Activated CD8-positive, alpha-beta memory T cell treated with anti-CD3 and anti-CD28 coated beads, Interleukin-2, amount 50 U/mL, for 4 hours (primary cell): ENCODE measurements at places on chromosomes 4 and X.

GRCh38 chr4:89868999-89869589, 25.6 kb upstream of the MMRN1 start:
- DNase-seq = no peak

DNA sequence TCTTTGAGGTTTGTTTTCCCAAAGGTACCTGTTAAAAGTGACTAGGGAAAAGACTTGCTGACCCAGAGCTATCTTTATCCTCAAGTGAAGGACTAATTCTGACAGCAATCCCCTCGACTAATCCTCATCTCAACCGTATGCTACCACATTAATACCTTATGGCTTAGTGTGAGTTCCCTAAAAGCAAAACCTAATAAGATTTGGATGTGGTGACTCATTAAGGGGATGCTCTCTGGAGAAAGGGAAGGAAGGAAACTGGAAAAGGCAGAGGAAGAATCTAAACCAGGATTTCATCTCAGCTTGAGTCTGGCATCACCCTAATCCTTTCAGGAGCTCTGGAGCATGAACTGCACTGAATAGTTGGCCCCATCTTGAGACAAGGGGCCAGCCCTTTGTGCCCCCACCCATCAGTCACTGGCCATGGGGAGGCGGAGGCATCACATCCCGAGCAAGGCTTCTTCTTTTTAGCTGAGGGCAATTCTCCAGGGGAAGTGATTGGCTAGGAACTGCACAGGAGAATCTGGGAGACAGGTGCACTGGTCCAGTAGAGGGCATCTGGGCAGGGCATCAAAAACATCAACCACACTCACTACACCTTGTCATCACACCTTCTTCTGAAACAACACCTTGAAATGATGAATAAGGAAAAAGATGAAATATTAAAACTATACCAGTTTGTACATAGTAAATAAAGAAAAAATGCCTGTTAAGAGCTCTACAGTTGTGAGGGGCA, 6.9 kb upstream of the BBS7 start:
- no peak for DNase-seq

- no peak for DNase-seq
Observed at GRCh38 chr4:134201216-134202161, at the start of gene PABPC4L. Gene PABPC4L, minus strand, starts transcription at chr4:134201789. Its CDS starts 770 bp downstream, at chr4:134201019.

- DNase-seq = no peak
Observed at GRCh38 chr4:137806420-137806819, 274.1 kb upstream of the PCDH18 start.

GRCh38 chrX:51024106-51024696, 113.7 kb downstream of the BMP15 start:
- no peak for DNase-seq

DNA sequence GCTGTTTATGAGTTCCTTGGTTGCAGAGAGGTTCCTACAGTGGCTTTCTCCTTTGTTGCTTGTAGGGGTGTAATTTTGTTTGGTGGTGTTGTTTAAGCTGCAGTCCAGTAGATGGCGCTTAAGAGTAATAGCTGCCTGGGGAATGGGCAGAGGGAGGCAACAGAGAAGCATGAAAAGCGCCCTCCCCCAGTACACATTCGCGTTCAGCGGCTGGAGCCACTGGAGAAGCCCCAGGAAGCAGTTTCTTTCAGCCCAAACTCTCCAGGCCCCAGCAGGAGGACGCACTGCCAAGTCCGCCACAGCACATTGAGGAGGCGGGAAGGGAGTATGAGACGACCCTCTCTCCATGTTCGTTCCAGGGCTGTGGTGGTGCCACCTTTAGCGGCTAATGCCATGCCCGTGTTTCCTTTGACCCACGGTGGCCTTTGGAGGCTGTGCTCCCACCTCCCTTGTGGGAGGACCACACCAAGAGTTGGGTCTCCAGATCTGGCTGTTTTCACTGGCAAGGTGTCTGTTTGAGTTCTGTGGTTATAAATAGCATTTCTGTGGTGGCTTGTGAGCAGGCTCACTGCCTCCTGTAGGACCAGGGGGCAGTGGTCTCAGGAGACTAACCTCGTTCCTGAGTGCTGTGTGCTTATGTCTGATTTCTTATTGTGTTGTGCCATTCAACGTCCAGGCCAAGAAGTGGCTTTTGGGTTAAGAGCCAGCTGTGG, 252.3 kb downstream of the ARHGAP10 start:
- DNase-seq = no peak

DNA sequence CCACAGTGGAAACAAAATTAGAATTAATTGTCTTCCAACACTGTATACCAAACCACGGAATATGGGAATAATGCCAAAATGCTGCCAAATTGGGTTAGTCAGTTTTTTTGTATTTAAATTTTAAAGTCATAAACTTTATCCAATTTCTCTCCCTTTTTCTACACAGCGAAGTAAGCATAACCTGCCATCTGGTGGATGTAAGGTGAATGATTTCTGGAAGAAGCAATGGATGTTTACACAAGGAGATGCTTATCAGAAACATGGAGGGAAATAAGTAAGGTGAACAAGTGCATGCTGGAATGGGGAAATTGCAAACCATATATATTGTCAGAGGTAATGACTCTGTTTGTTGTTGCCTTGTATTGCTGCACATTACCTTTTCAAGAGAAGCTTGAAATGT, 691.9 kb downstream of the TECRL start:
- no peak for DNase-seq

GRCh38 chrX:13900351-13900750, 83.5 kb upstream of the GPM6B start:
- DNase-seq = no peak

GRCh38 chr4:5888222-5889001, 4.5 kb downstream of the CRMP1 start:
- no peak for DNase-seq

DNA sequence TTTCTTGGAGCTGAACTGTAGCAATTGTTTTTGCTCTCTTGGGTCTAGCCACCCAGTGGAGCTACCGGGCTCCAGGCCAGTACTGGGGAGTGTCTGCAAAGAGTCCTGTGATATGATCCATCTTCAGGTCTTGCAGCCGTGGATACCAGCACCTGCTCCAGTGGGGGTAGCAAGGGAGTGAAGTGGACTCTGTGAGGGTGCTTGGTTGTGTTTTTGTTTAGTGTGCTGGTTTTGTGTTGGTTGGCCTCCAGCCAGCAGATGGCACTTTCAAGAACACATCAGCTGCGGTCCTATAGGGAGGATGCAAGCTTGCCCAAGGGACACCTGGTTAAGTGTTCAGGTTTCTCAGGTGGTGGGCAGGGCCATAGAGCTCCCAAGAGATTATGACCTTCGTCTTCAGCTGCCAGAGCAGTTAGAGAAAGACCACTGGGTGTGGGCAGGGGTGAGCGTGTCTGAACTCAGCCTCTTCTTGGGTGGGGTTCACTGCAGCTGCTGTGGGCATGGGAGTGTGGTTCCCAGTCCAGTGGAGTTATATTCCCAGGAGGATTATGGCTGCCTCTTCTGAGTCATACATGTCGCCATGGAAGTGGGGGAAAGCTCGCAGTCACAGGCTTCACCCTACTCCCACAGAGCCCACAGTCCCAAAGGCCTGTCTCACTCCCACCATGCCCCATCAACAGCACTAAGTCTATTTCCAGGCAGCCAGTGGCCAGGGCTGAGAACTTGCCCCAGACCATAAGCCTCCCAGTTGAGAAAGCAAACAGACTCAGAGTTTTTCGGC, 811.6 kb downstream of the GLUD2 start:
- no peak for DNase-seq

- DNase-seq = no peak
Observed at GRCh38 chrX:136529795-136530194, 2.2 kb upstream of the VGLL1 start.

GRCh38 chrX:69036674-69037573, 128.3 kb downstream of the PJA1 start:
- no peak for DNase-seq

DNA sequence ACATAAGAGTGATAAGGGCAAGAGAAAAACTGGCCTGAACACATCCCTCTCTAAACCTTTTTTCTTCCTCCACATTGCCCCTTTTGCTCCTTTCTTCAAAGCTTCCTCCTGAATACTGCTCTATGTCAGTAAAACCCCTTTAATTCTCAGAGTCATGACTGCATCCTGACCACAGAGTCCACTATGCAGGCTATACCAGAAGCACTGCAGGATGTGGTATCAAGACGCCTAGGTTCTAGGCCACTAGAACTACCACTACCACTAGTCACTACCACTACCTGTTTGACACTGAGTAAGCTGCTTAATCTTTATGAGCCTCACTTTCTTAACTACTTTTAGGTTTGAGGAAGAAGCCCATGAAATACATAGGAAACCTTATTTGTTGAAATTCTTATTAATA, 38.7 kb downstream of the ARHGEF9 start:
- no peak for DNase-seq

DNA sequence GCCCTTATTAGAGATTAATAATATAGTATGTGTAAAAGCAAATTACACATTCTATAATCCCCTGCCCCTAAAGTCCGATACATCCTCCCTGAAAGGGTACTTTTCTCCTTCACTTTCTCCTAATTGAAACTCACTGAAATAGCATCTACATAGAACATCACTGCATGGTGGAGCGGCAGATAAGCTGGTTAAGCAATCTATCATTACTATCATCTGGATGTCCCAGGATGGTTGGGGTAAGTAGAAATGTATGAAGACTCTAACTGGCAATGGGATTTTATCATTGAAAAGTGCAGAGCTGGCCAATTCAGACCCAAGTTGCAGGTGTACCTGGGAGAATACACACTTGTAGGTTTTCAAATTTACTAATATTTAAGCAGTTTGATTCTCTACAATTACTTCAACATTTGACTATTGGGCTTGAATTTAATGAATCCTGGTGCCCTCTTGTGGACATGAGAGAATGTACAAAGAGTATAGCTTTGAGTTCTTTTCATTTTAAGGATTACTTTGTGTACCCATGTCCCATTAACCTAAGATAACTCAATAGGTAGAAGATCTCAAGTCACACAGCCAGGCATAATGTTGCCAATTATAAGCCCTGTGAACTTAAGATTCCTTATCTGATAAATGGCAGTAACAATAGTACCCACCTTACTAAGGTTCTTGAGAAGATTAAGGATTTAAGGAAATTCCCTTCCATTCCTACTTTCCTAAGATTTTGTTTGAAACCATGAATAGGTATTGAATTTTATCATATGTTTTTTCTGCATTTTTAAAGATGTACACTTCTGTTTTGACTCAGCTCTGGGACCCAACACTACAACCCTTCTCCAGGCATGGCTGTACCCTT, 69.8 kb downstream of the SHROOM3 start:
- no peak for DNase-seq

- no peak for DNase-seq
Observed at GRCh38 chr4:30719454-30720020, 632 bp upstream of the PCDH7 start.

DNA sequence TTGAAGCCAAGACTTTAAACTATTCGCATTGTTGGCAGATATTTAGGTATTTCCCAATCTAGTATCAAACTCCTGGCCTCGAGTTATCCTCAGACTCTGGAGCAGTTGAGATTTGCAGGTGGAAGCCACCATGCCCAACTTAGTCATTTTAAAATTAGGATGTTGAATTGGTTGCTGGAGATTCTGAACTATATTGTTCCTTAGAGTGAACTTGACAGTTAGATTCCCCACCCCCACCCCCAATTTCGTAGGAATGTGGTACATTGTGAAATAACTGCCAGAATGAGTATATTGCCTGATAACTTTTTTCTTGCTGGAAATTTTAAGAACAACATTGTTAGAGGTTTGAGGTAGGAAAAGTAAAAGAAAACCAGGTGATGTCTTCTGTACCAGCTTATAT, 2.3 kb downstream of the NOCT start:
- DNase-seq = no peak

- no peak for DNase-seq
Observed at GRCh38 chr4:106362086-106362825, 6.3 kb downstream of the GIMD1 start.

DNA sequence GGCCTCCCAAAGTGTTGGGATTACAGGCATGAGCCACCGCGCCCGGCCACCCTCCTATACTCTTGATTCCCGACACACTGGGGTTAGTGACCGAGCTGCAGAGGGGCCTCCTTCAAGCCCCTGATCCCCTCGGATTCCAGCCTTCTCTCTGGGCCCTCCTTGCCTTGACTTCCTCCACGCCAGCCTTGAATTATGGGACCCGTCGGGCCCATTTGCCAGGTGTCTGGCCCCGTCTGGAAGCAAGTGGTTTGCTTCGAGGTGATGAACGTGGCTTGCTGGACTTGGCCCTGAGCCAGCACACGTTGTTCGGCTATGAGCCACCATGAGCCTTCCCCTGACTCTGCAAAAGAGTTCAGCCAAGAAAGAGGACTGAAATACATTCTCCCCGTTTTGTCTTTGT, 37.4 kb upstream of the GRPEL1 start:
- DNase-seq = no peak

GRCh38 chr4:98659741-98660462, 1.5 kb upstream of the TSPAN5 start:
- no peak for DNase-seq

GRCh38 chr4:174222266-174222872, 61.1 kb downstream of the FBXO8 start:
- DNase-seq = no peak

DNA sequence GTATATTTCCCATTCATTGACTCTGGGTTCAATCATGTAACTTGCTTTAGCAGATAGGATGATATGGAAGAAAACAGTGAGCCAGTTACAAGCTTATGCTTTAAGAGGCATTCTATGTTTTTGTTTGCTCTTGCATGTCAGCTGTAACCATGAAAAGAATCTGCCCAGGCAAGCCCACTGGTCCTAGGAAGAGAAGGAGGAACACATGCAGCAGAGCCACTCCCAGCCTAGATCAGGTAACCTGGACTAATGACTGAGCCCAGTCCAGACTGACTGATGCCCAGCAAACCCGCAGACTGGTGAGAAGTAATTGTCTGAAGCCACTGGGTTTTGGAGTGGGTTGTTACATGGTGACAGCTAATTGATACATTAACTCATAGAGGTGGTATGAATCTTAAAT, 167.9 kb downstream of the COL4A6 start:
- DNase-seq = no peak

- peak; percentile 34 for DNase-seq
Observed at GRCh38 chr4:183658362-183659028, 490 bp downstream of the RWDD4 start.

DNA sequence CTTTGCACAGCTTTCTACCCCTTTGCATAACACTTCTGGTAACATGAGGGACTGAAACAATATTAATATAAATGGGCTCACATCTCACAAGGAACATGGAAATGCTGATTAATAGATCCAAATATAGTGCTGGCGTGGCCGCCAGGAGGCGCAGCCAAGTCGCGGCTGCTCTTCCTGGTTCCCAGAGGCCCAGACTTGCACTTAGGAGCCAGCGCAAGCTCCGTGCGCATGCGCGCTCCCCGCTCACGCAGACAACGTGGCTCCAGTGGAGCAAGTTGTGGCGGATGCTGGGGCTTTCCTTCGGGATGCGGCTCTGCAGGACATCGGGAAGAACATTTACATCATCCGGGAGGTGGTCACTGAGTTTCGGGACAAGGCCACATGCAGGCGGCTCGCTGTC, 318.3 kb upstream of the SLC7A11 start:
- no peak for DNase-seq
